ENCODE measurements at places on chromosomes 16 and 17. TPM values are rescaled to one million over a fixed set of nuclear protein-coding genes. Genes with fewer than 3 reads are reported as not detected.

DNA sequence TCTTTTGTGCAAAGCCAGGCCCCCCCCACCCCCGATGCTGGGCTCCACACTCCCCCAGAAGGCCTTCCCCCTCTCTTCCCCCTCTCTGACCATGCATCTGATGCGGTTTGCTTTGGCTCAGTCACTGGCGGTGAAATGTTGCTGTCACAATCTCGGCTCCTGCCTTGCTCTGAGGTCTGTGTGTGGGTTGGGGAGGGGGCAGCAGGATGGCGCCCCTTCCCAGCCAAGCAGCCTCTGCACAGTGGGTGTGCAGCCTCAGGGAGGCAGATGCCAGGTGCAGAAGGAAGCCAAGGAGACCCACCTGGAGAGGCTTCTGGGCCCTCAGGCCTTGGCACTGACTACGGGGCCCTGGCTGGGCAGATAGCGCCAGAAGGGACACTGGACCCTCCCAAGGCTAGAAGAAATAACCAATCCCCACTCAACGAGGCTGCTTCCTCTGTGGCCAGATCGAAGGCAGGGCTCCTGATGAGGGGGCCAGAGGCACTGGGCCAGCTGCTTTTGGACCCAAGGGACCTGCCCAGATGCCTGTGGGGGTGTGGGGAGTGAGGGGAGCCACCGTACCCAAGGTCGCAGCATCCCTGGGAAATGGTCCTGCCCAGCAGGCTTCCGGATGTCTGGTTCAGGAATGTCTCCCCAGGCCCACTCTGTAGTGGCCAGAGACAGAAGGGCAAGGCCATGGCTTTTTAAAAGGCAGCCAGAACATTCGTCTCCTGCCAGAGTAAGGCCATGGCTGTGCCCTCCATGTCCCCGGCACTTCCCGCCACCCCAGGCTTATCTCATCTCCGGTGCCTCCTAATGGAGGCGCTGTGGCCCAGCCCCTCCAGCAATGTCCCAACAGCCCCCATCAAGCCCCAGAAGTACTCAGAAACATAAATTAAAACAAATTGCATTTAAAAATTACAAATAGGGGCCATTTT lies 43.4 kb upstream of the SLC38A10 start:
- peak overlapping the region; percentile 81 for H3K4me3 ChIP-seq
- DNase-seq = no peak
- H3K4me1 ChIP-seq = peaks cover 28% of the 10 kb centered on the region

GRCh38 chr16:8740775-8741355 lies 56.6 kb downstream of the TMEM186 start:
- no peaks in the 10 kb centered on the region for H3K27me3 ChIP-seq
- H3K4me3 ChIP-seq = no peak overlapping the region
- DNase-seq = no peak
- H3K36me3 ChIP-seq = peaks cover 7% of the 10 kb centered on the region
- H3K4me1 ChIP-seq = peaks cover 5% of the 10 kb centered on the region
- peak overlapping the region; percentile 36 for H3K27ac ChIP-seq

The OTOP2 gene
- not detected for total RNA-seq

The PRSS33 gene
- total RNA-seq = 0.39 TPM

The CORO6 gene
- total RNA-seq = 6.8 TPM

The PIGS gene
- total RNA-seq = 75.0 TPM

GRCh38 chr17:57025876-57026275 lies 47.9 kb downstream of the SCPEP1 start:
- H3K4me3 ChIP-seq = no peak overlapping the region
- no peak for DNase-seq
- H3K4me1 ChIP-seq = no peaks in the 10 kb centered on the region

The UTS2R gene
- 0.97 TPM for total RNA-seq

The CLDN6 gene
- total RNA-seq = 98.9 TPM

DNA sequence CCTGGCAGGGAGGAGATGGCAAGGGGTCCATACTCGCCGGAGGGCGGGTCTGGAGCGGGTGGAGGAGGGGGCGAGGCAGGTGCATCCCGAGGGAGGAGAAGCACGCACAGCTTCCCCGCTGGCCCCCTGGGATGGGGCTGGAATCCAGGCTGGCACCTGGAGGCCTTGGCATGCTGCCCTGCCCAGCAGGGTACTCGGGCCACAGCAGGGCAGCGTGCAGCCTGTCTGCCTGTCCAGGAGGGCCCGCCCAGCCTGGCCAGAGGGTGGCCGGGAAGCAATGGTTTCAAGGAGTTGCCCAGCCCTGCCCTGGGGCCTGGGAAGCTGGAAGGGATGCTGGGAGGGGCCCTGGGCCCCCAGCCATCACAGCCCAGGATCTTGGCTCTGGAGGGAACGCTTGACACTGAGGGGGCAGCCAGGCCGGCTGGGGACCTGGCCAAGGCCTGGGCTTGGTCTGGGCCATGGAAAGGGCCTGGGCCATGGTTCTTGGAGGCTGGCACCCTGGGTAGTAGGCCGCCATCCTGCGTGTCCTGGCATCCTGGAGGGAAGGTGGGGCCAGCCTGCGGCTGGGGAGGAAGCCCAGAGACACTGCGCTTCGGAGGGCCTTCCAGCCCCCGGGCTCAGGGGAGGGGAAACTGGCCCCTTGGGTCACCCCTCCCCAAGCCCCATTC lies 1.1 kb downstream of the GLIS2 start:
- H3K4me3 ChIP-seq = peak overlapping the region; percentile 84
- peaks cover 10% of the 10 kb centered on the region for H3K27me3 ChIP-seq
- H3K4me1 ChIP-seq = peaks cover 11% of the 10 kb centered on the region
- H3K27ac ChIP-seq = no peak overlapping the region
- DNase-seq = no peak

The OR3A3 gene
- not detected for total RNA-seq

GRCh38 chr17:4891411-4892410 lies 7.6 kb upstream of the C17orf107 start:
- H3K4me1 ChIP-seq = no peaks in the 10 kb centered on the region
- no peak overlapping the region for H3K27ac ChIP-seq
- H3K4me3 ChIP-seq = no peak overlapping the region
- H3K27me3 ChIP-seq = no peaks in the 10 kb centered on the region
- no peak for DNase-seq

DNA sequence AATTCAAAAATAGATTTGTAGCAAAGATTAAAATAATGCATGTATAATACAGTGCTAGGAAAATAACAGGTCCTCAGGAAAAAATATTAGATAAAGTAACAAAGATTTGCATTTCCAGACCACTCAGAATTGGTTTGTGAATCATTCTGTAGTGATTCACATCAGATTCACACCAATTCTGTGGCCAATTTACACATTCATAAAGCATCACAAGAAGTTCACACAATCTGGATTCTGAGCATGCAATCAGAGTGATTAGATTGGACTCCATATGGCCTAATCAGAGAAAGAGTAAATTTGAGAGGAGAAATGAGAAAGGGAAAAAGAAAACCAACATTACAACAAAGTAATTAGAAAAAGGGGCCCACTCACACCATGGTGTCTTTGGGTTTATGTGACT lies 36.0 kb upstream of the SLC47A1 start:
- no peak overlapping the region for H3K4me3 ChIP-seq
- H3K27ac ChIP-seq = no peak overlapping the region
- no peak for DNase-seq
- H3K36me3 ChIP-seq = no peaks in the 10 kb centered on the region

- peaks cover 26% of the 10 kb centered on the region for H3K4me1 ChIP-seq
- H3K36me3 ChIP-seq = peaks cover 20% of the 10 kb centered on the region
- no peak for DNase-seq
- H3K27ac ChIP-seq = no peak overlapping the region
Observed at GRCh38 chr17:40451420-40451819, 8.2 kb downstream of the IGFBP4 start.

DNA sequence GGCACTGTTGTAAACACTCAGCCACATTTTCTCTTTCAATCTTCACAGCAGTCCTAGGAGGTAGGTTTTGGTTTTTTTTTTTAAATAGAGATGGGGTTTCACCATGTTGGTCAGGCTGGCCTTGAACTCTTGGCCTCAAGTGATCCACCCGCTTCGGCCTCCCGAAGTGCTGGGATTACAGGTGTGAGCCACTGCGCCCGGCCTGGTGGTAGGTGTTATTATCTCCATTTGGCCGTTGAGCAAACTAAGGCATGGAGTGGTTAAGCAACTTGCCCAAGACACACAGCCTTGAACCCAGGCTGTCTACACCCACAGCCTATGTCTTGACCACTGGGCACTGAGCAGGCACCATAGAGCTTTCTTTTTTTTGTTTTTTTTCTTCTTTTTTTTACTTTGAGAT lies 8.6 kb downstream of the SGCA start:
- no peak for DNase-seq
- peaks cover 6% of the 10 kb centered on the region for H3K27me3 ChIP-seq
- peaks cover 30% of the 10 kb centered on the region for H3K4me1 ChIP-seq
- H3K4me3 ChIP-seq = no peak overlapping the region

The CD79B gene
- total RNA-seq = not detected

The C16orf89 gene
- total RNA-seq = 2.1 TPM

- H3K27me3 ChIP-seq = no peaks in the 10 kb centered on the region
- H3K27ac ChIP-seq = no peak overlapping the region
- peaks cover 7% of the 10 kb centered on the region for H3K36me3 ChIP-seq
Observed at GRCh38 chr16:54077050-54077821, 209.4 kb downstream of the IRX3 start.

- H3K4me1 ChIP-seq = peaks cover 12% of the 10 kb centered on the region
- H3K27ac ChIP-seq = no peak overlapping the region
- no peak overlapping the region for H3K4me3 ChIP-seq
- peaks cover 10% of the 10 kb centered on the region for H3K36me3 ChIP-seq
- no peak for DNase-seq
Observed at GRCh38 chr17:55168958-55169687, 95.6 kb upstream of the HLF start.

The KRT40 gene
- total RNA-seq = 2.3 TPM

The PHOSPHO1 gene
- total RNA-seq = not detected

GRCh38 chr16:71473891-71474290 lies 11.8 kb upstream of the ZNF23 start:
- H3K27ac ChIP-seq = no peak overlapping the region
- no peak overlapping the region for H3K4me3 ChIP-seq
- H3K36me3 ChIP-seq = peaks cover 9% of the 10 kb centered on the region
- no peak for DNase-seq
- no peaks in the 10 kb centered on the region for H3K4me1 ChIP-seq
- H3K27me3 ChIP-seq = no peaks in the 10 kb centered on the region

DNA sequence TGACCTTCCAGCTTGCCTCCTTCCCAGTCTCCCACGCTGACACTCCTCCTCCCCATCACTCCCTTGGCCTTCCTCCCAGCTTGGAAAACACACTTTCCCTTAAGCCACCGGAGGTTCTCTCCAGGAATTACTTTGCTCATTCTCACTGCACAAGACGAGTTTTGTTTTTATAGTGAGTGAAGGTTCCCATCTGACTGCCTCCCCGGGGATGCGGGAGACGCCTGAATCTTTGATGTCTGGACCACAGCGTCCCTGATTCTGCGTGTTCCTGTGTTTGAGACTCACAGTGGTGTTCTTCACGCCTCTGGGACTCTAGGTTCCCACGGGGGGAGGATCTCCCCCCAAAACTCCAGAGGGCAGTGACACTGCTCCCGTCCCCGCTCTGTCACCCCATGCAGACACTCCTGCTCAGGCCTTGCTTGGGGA lies 2.0 kb downstream of the DNAI2 start:
- peak overlapping the region; percentile 6 for H3K4me3 ChIP-seq
- H3K27me3 ChIP-seq = peaks cover 40% of the 10 kb centered on the region
- no peaks in the 10 kb centered on the region for H3K36me3 ChIP-seq
- H3K4me1 ChIP-seq = peaks cover 33% of the 10 kb centered on the region
- DNase-seq = no peak

The CCL15 gene
- 2.0 TPM for total RNA-seq

The EMP2 gene
- total RNA-seq = 57.9 TPM
